Activated CD4-positive, CD25-positive, alpha-beta regulatory T cell (primary cell): ENCODE measurements at places on chromosomes 1 and 21.

GRCh38 chr1:232555494-232556210 lies 74.3 kb downstream of the SIPA1L2 start:
- DNase-seq: no peak

DNA sequence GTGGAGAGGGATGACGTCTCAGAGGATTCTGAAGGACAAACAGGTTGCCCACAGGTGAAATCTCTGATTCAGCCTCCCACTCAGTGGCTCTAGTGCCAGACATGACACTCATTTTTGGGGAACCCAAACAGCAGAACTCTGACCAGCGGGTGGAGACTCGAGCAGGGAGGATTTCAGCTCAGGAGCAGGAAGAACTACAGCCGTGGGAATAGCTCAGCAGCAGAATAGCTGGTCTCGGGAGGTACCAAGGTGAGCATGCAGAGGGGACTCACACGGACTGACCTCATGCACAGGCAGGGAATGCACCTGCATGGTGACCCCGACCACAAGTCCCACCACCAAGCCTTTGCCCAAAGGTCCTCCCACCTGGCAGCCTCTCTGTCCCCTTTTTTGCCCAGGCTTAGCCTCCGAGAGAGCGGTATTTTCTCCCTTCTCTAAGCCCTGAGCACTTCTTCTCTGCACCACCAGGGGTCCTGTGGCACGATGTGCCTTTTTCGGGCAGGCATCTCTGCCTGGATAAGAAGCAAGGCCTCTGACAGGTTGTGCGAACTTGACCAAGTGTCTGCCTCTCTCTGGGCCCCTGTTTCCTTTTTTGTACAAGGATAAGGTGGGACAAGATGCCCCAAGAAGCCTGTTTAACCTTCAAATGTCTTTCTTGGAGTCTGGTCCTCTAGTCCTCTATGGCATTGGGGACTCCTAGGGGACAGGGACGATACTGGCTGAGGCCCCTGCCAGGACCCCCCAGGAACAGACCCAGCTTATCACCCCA lies 8.8 kb upstream of the FGR start:
- DNase-seq: peak; percentile 26

GRCh38 chr1:4684864-4685522 lies 30.6 kb downstream of the AJAP1 start:
- DNase-seq: no peak

- no peak for DNase-seq
Observed at GRCh38 chr1:41383094-41383852, 22.0 kb downstream of the FOXO6 start.

DNA sequence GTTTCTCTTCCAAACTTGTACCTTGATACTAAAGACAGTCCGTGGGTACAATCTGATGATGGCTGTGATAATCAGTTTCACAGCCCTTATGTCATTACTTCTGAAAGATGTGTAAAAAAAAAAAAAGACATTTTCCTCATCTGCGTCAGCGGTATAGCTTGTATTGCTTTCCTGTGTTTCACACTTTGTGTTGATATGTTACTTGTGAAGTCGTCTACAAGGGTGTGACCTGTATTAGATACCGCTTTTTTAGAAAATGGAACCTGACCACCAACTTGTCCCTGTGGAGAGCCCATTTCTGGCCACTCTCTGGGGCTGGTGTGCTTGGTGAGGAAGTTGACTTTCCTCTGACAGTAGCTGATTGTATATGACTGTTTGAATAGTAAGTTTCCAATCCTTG lies 50.5 kb downstream of the PEX14 start:
- no peak for DNase-seq

GRCh38 chr1:226581650-226582330 lies 33.2 kb downstream of the STUM start:
- no peak for DNase-seq

- no peak for DNase-seq
Observed at GRCh38 chr1:3675436-3675835, 23.1 kb downstream of the TP73 start.

GRCh38 chr1:229874136-229874535 lies 192.9 kb upstream of the GALNT2 start:
- no peak for DNase-seq

- DNase-seq: no peak
Observed at GRCh38 chr1:171606402-171606941, 15.6 kb upstream of the MYOCOS start.

- no peak for DNase-seq
Observed at GRCh38 chr1:44724296-44724954, 6.5 kb downstream of the RNU5D-1 start.

GRCh38 chr1:98854137-98854536 lies 150.5 kb downstream of the PLPPR5 start:
- DNase-seq: no peak

DNA sequence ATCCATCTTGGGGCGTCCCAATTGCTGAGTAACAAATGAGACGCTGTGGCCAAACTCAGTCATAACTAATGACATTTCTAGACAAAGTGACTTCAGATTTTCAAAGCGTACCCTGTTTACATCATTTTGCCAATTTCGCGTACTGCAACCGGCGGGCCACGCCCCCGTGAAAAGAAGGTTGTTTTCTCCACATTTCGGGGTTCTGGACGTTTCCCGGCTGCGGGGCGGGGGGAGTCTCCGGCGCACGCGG lies 282 bp upstream of the SOD1 start:
- no peak for DNase-seq

DNA sequence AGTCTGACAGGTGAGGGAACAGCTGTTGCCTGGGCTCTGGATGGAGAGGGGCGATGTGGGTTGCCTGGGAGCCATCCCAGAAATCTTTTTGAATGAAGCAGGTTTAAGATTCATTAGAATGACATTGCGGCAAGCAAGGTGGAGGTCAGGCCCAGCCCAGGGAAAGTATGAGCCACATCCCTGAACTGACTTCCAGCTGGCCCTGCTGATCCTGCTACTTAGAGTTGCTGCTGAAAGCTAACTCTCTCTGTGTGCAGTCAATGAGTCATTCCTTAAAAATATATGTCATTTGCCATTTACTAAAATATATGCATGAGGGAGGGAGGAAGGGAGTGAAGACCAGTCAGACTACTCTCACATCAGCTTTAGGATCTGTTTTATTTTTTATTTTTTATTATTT lies 54.3 kb upstream of the RAB3GAP2 start:
- no peak for DNase-seq

- DNase-seq: no peak
Observed at GRCh38 chr1:116775116-116775752, 21.0 kb downstream of the CD2 start.

DNA sequence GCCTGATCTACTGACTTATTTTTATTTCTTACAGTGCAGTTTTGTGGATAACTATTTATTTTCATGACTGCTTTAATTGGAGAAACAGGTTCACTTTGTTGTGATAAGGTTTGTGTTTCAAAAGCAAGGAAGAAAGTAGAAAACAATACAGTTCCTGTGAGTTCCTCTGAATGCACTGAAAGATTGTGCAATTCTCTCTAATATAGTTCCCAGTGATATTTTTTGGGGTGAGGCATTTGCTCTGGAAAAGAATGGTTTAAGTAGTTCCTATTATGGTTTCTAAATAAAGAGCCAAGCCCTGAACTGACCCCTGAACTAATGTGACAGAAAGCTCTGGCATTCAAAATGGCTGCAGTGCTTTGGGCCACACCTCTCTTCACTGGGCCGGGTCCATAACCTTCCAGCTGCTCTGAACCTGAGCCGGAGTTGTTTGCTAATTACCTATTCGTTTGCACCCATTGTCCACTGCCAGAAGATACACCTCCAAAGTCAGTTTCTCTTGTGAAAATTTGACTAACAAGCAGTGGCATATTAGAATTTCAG lies 56.6 kb upstream of the VTCN1 start:
- no peak for DNase-seq

DNA sequence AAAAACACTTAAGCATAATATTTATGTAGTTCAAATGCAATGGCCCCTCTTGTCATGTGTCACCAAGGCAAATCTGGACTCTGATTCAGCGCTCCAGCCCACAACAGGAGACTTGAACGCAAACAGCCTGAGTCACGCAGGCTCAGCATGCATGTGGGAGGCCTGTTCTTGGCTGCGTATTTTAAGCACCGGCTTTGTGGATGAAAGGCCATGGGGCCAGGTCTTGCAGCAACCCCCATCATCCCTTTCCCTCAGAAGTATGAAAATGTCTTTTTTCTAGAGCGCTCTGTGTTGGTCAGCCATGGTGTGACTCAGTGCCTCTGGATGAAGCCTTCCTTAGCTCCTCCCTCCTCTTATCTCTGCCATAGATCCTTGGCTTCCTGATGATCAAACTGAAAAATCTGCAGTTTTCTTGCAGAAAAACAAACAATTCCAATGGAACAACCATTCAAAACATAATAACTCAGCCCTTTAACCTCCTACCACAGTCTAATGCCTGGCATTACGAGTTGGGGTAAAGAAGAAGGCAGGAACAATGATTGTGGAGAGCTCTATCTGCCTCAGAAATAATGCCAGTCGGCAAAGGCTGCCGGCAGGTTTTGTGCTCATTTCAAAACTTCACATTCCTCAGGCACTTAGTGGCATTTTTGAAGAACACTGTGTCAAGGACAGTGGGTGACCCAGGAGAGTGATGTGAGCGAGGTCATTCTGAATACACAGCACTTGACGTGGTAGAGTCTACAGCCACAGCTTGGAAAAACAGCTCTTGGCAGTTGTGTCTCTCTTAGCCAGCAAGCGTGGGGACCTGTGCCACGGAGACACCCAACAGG lies 167.5 kb downstream of the CLIC6 start:
- DNase-seq: no peak

DNA sequence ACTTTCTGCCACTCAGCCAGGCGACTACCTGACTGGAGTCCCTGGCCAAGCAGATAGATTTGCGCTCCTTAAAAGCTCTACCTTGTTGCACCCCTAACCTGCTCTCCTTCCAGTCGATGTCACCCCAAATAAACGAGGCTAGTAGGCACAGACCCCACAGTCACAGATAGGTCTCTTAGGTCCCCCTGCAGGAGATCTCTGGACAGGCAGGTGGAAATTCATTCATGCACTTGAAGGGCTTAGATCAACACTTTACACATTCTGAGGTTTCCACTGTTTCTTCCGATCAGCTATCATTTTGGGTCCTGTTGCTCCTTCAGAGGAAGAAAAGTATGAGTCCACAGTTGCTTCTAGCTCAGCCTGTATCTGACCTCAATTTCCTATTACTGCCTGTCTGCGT lies 272.6 kb upstream of the FMN2 start:
- no peak for DNase-seq
